ENCODE measurements at places on chromosomes 4 and X.
A peak's percentile ranks its signal among the peaks of the same experiment; 100 is the strongest.

GRCh38 chr4:71609167-71609566 is 174.7 kb downstream of the GC start:
- DNase-seq: no peak

GRCh38 chrX:22136711-22137110 is 104.6 kb downstream of the PHEX start:
- no peak for DNase-seq

- DNase-seq: no peak
Measured at GRCh38 chrX:39244147-39244546, 442.9 kb downstream of the MID1IP1 start.

GRCh38 chr4:67320645-67321044 is 224.7 kb downstream of the CENPC start:
- DNase-seq: no peak

GRCh38 chrX:31038575-31039326 is 33.1 kb downstream of the FTHL17 start:
- peak; percentile 12 for DNase-seq

DNA sequence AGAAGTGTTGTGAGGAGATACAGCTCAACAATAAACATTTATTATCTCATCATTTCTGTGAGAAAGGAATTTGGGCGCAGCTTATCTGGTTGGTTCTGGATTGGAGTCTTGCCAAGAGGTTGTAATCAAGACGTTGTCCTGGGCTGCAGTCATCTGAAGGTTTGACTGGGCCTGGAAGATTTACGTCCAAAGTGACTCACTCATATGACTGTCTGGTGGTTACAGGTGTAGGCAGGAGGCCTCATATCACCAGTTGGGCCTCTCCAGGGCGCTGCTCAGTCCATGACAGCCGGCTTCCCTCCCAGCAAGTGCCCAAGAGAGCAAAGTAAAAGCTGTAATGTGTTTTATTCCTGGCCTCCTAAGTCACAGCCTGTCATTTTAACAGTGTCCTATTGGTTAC is 106.3 kb downstream of the USP46 start:
- no peak for DNase-seq

GRCh38 chrX:100379388-100379986 is 30.6 kb downstream of the PCDH19 start:
- DNase-seq: no peak

DNA sequence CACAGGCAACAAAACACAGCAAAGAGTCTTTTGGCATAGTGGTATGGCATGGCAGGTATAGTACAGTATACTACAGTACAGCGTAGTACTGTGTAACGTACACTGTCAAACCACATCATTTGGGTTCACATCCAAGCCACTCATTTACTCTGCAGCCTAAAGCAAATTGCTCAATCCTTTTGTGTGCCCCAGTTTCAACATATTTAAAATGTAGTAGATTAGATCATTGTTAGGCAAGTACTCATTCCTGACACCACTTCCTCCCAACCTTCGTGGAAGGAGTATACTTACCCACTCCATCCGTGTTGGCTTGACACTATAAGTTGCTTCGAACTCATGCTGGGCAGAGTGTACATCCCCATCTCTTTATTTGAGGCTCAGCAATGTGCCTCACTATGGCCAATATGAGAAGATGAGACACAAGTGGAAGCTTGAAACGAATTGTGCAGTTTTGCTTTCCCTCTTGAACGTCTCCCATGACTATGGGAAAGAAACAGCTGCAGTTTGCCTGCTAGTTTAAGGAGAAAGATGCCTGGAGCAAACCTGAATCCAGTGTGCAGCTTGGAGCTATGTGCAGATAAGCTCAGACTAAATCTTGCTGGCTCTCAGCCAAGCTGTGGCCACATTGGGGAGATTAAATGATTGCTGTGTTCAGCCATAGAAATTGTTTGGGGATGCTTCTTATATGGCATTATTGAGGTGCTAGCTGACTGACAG is 85.7 kb upstream of the TBL1X start:
- no peak for DNase-seq

- no peak for DNase-seq
Measured at GRCh38 chrX:151912780-151913179, at the start of gene MAGEA4. TSS of gene MAGEA4 (plus strand) at chrX:151912889. CDS start at chrX:151923665, 10,776 bp downstream.

DNA sequence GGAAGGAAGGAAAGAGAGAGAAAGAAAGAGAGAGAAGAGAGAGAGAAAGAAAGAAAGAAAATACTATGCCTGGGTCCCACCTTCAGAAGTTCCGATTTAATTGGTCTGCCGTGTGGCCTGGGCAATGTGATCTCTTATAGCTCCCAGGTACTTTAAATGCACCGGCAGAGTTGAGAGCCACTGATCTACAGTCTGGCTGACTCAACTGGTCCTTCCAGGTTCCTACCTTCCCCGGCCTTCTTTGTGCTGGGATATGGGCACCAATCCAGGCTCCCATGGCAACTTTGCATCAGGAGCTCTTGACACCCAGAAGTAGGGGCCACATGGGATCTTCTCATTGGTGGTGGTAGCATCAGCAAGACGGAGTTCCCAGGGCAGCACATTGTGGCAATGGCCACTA is 186.5 kb upstream of the ATP6AP2 start:
- no peak for DNase-seq

DNA sequence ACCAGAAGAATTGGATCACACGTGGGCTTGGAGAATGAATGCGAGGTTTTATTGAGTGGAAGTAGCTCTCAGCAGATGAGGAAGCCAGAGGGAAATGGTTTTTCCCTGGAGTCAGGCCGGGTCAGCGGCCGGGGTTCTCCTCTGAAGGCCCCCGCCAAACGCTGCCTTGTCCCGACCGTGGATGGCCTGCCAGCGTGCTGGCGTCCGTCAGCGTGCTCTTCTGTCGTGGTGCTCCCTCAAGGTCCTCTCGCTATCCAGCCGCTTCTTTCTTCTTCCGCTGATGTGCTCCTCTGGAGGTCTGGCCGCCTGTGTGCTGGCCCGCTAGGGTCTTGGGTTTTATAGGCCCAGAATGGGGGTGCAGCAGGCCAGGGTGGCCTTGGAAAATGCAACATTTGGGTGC is 632.2 kb downstream of the TRAM1L1 start:
- DNase-seq: no peak

DNA sequence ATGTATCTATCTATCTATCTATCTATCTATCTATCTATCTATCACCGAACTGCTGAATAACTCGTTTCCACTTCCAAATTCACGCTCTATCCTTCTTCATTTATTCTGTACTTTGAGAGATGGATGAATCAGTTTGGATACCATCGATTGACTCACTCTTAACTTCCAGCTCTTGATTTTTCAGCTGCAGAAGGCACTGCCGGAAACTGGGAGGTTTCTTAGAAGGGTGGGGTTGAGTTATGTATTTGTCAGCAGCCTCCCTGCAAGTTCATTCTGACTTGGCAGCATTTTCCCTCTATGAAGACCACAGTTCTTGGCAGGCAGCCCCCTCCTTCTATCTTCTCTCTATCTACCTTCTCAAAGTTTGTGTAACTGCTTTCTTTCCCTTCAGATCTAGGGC is 112.0 kb upstream of the MAGEB18 start:
- DNase-seq: no peak

DNA sequence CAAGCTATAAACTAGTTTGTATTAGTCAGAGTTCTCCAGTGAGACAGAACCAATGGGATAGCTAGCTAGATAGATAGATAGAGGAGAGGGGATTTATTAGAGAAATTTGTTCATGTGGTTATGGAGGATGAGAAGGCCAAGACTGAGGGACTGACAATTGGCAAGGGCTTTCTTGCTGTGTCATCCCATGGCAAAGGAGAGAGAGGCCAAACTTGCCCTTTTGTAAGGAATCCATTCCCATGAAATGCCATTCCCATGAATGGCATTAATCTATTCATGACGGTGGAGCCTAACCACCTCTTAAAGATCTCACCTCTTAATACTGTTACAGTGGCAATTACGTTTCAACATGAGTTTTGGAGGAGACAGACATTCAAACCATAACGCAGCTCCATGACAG is 58.1 kb downstream of the LINC00632 start:
- DNase-seq: no peak

DNA sequence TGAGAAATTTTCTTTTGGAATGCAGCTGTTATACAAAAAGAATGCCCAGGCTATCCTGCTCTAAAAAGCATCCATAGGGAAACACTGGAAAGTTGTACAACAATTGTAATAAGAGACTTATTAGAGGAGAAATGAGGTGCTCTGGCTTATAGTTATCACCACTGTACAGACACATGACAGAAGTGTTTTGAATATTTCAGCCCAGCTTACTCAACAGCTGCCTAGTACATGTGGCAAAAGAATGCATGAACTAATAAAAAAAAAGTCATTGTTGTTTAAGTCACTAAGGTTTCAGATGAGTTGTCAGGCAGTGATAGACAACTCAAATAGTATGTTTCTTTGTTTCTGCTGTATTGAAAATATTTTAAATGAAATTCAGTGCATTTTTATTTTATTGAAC is 307.7 kb downstream of the GPM6A start:
- no peak for DNase-seq

DNA sequence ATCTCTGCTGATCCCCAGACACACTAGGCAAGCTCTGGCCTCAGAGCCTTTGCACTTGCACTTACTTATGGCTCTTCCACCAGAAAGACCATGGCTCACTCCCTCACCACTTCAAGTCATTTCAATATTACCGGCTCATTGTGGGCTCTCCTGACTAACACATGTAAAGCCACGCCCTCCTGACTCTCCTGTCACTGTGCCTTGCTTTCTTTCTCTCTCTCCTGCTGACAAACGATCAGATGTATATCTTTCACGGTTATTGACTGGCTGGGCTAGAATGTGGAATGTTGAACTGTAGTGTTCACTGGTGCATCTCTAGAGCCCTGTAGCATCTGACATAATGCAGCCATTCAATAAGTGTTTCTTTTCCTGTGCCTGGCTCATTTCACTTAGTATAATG is 425.1 kb downstream of the RAB28 start:
- DNase-seq: no peak

DNA sequence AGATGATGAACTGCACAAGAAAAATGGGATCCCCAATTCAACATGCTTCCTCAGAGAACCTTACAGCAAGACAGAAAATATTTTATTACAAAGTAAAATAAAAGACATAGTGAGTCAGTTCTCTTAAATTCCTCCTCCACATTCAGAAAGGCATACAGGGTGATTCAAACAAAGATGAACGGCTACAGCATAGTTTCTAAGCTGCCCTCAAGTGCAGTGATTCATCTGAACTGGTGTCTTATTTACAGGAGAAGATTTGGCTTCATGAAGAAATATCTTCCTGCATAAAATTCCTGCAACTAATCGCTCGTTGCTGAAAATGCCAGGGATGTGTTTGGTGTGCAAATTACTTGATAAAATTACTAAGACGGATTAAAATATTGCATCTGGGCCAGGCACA is 103.6 kb downstream of the PRKX start:
- peak; percentile 20 for DNase-seq

DNA sequence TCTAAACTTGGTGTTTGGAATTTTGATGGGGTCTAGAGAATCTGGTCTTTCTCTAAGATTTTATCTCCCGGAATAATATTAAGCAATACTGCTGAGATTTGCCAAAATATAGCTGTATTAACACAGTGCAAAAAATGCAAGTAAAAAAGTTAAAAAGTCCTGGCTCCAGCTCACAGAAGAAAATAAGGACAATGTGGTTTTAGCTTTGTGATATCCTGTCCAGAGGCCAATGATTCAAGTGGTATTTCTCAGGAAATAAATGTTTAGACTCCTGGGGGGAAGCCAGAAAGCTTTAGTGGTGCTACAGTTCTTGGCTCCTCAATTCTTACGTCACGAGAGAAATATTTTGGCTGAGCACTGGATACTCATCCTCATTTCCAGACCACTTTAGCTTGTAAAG is 40.9 kb upstream of the IL13RA2 start:
- DNase-seq: peak; percentile 82

DNA sequence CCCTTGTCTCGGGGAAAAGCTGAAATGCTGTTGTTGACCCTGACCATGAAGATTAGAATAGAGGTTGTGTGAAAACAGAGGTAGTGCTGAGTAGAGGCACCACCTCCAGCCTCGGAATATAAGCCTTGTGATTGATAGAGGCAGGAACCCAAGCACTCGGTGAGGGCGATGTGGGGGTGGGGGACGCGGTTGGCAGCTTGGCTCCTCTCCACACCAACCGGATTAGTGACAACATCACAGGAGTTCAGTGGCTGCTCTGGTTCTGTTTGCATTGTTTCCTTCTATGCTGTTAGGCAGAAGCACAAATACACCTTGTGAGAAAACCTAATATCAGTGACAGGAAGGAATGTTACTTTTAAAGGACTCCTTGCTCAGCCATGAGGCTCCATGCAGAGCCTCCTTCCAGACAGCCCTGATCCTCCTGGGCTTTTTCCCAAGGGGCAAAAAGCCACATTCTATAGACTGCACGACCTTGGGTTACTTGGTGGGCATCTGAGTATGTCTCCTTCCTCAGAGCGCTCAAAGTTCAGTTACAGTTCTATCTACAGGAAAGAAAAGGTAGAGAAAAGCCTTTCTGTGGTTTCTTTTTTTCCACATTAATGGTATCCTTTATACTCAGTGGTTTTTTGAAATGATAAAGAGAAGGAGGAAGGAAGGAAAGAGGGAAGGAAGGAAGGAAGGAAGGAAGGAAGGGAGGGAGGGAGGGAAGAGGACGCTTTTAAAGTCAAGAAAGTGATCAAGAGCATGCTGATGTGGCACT is 150.4 kb upstream of the NOCT start:
- DNase-seq: no peak

- DNase-seq: no peak
Measured at GRCh38 chr4:65311120-65311519, 359.2 kb downstream of the EPHA5 start.

- DNase-seq: no peak
Measured at GRCh38 chrX:23435108-23435507, 100.5 kb downstream of the PTCHD1 start.

- DNase-seq: no peak
Measured at GRCh38 chr4:77920371-77920770, 57.7 kb downstream of the MRPL1 start.

DNA sequence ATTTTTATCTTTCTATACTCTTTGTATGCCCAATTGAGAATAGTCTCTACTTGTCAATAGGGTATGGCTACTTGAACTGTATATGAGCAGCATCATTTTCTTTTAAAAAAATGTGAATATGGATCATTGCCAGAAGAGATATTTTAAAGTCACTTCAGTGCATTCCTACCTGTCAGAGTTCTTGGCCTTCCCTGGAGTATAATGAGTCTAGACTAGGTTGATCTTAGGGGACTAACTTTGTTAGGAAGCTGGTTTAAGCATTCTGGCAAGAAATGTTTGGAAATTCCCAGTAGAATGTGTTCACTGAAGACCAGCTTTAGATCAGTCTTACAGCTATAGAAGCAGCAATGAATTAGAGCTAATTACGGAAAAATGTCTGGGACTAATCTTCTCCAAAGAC is 178.2 kb downstream of the FAT4 start:
- no peak for DNase-seq

Data from fibroblast of the conjunctiva (primary cell).